ENCODE measurements at places on chromosomes 3 and 15.

DNA sequence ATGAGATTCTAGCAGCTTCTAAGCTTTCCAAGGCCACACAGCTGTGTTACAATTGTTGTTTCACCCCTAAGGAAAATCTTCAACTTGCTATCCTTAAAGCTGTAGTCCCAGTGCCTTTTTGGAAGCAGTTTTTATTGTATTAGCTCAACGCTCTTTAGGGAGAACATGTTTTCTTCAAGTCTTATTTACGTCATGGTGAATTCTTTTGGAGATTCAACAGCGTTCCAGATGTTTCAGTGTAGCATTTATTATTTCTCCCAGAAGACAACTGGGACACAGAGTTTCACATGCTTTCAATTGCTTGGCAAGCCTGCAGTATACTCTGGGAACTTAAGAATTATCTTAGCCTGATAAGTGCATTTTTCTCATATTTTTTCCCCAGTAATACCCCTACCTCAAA, 888.3 kb downstream of the PLOD2 start:
- no peak for DNase-seq

DNA sequence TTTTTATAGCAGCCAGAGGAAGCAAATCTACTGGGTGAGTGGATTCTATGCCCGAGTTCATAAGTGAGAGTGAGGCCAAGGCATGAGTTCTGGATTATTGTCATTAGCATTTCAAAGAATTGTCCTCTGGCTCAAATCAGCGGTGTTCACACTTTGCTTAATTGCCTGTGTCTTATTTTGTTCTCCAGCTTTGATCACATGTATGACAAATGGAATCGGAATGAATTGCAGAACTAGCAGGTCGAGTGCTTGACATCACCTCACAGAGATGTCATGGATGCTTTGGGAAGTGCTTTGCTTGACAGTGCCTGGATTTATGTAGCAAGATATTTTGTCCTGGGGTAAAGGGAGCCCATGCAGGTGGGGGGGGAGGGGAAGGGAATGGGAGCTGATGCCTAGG, 68.0 kb downstream of the SH3GL3 start:
- no peak for DNase-seq

- peak; percentile 93 for DNase-seq
Observed at GRCh38 chr3:127589600-127590281, 792 bp downstream of the TPRA1 start.

GRCh38 chr3:132536442-132537153, 60.5 kb upstream of the ACKR4 start:
- no peak for DNase-seq

GRCh38 chr3:73656241-73656890, 31.6 kb upstream of the PDZRN3 start:
- no peak for DNase-seq

DNA sequence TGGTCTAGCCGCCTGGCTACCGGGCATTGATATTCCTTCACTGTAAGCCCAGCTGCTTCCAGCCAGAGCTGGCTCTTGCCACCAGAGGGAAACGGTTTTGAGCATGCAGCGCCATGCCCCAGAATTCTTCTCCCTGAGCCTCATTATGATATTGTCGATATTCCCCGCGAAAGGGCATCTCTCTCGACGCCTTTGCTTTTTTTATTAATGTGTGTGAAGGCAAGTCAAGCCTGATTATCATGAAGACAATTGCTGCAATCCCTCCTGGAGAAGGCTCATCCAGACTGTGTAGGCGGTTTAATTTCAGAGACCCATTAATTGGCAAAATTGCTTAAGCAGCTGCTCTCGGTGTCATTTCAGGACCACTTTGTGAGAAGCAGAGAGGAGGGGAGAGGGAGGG, 321.2 kb upstream of the TLE3 start:
- DNase-seq, result no peak

- DNase-seq, result no peak
Observed at GRCh38 chr15:87752250-87752951, 504.1 kb downstream of the NTRK3 start.

DNA sequence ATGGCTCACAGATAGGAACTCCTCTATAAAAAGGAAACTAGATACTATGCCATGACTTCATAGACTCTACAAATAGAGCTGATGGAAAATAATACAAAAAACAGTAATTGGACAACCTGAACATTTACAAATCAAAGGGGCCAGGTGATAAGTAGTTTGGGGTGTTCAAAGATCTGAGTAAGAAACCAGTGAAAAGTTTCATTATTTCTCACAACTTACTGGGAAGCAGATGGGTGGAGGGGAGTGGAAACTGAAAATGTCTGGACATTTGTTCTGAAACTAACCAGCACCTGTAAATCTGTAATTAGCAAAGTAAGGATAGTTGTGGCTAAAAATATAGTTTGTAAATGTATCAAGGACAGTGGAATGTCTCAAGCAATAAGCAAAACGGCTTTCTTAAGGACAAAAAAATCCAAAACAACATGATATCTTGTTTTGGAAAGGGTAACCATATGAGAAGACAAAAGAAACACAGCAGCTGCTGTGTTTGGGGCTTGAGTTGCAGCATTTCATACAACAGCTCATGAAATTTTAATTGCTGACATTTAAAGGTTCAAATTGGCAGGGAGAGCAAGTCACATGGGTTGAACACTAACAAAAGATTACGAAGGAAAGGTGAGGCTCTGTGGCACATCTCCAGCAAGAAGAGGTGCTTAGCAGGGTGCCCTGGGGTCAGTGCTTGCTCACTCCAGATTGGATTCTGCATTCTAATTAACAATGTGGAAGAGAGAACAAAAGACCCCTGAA, 26.8 kb upstream of the THBS1 start:
- no peak for DNase-seq

DNA sequence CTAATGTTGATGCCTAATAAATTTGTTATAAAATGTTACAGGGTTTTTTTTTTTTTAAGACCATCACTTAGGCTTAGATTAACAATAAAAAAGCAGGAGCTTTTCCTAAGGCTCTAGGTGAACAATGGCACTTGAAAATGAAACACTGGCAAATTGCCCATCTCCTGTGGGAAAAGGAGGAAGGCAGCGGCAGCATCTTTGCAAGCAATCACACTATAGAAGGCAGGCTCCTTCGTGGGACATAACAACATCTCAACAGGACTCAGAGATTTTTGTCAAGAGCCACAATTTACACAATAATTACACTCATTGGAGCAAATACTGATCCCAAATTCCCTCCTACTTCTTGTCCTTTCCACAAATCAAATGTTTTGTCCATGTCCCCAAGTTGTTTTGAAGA, 646.7 kb downstream of the ROBO2 start:
- DNase-seq, result no peak

- no peak for DNase-seq
Observed at GRCh38 chr3:133837487-133838295, 32.1 kb downstream of the SRPRB start.

DNA sequence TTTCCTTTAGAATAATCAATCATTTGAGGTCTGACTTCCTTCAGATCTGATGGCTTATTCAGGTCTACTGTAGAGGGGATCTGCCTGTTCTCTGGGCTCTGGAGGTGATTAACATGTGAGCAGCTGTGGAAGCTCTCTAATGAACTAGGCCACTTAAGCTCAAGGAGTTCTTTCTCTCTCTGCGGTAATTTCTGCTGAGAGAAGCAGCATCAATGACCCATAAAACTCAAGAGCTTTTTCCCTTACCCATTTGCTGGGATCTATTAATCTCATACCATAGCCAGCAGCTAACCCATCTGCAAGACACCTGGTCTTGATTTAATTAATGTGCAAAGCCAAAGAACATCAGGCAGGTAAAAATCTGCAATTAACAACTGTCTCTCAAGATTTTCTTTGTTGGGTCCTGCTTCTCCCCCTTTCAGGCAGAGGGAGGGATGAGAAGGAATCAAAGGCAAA, 73.2 kb upstream of the DLG1 start:
- no peak for DNase-seq

DNA sequence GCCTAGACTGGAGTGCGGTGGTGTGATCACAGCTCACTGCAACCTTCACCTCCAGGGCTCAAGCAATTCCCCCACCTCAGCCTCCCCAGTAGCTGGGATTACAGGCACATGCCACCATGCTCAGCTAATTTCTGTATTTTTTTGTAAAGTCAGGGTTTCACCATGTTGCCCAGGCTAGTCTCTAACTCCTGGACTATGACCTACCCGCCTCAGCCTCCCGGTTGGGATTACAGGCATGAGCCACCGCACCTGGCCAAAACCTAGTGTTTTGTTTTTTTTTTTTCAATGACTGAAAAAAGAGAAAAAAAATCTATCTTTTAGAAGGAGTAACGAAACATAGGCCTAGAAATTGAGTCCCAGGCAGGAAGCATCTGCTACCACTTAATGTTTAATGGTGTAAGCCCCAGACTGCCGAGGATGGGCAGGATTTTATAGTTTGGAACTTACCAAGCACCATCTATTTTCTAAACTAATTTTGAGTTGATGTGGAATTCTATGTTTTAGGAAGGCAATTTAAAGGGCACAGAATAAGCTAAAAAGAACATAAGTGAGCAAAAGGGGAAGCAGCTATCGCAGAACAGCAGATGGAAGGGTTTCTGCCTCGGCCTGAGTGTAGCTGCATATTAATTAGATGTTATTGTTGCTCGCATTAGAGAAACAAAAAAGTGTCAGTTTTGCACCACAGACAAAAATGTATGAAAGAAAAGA, 24.2 kb upstream of the CA12 start:
- DNase-seq, result no peak

GRCh38 chr15:45205192-45205591, 17.4 kb upstream of the SHF start:
- DNase-seq, result no peak

- no peak for DNase-seq
Observed at GRCh38 chr3:188198001-188198400, 44.0 kb downstream of the LPP start.
